ENCODE measurements at places on chromosomes 7 and 10. TPM values are rescaled to one million over a fixed set of nuclear protein-coding genes. Genes with fewer than 3 reads are reported as not detected.

Gene PPP1R9A
- total RNA-seq = 13.8 TPM

Gene GIMAP2
- total RNA-seq = 12.5 TPM

Gene RPS24
- 1,050 TPM for total RNA-seq

Gene SPDYE1
- total RNA-seq = not detected

Gene KLF14
- 2.9 TPM for total RNA-seq

Gene JAKMIP3
- 0.48 TPM for total RNA-seq

Gene RPEL1
- total RNA-seq = not detected

Gene ADAMTS14
- 0.61 TPM for total RNA-seq

Gene C10orf105
- total RNA-seq = 0.22 TPM

DNA sequence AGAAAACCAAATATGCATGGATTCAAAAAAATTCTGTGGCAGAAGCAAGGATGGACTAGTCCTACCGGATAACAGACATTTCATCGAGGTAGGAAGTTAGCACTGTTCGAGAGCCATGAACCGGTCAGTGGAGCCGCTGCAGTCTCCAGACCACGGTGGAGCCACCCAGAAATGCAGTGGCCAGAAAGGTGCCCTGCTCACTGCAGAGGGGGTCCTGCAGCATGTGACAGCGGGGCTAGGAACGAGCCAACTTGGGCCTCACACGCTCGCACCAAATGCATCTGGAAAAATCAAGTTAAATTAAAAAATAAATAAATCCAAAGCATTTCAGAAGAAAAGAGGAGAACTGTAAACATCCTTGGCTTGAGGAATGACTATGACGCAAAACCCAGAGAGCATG is 13.1 kb upstream of the CFAP46 start:
- peak; percentile 37 for DNase-seq

DNA sequence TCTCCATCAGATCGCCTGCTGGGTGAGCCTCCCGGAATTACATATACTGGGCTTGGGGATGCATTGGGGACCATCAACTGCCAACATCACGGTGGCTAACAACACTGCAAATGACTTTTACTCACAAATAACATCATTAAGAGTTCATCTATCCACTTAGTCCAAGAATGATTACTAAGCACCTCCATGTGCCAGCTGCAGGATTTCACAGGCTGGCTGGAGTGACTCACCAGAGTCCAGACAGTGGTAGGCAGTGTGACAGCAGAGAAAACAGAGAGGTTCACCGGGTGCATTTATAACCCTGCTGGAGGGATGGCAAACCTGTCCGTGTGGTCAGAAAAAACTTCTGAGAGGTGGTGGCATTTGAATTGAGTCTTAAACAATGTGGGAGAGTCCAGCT is 3.2 kb upstream of the IGFBP3 start:
- no peak for DNase-seq

- DNase-seq = peak; percentile 89
These were observed 20.4 kb upstream of the LMTK2 start for GRCh38 chr7:98086281-98086718.

- DNase-seq = no peak
These were observed 154.8 kb upstream of the COBL start for GRCh38 chr7:51471210-51471980.

DNA sequence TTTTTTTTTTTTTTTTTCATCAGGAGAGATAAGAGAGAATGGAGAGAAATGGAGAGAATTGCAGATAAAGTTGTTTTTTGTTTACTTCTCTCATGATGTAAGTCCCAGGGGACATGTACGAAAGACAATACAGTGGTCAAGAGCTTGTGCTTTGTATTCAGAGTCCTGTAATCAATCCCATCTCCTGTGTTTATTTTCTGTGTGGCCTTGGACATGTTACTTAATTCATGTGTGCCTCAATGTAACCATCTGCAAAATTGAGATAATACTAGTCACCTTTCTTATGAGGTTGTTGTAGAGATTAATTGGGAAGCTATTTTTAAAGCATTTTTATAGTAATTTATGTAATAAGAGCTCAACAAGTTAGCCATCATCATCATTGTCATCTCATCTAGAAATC is 117.5 kb downstream of the CDK14 start:
- no peak for DNase-seq

- DNase-seq = peak; percentile 87
These were observed 4.9 kb downstream of the RADIL start for GRCh38 chr7:4878336-4879335.

DNA sequence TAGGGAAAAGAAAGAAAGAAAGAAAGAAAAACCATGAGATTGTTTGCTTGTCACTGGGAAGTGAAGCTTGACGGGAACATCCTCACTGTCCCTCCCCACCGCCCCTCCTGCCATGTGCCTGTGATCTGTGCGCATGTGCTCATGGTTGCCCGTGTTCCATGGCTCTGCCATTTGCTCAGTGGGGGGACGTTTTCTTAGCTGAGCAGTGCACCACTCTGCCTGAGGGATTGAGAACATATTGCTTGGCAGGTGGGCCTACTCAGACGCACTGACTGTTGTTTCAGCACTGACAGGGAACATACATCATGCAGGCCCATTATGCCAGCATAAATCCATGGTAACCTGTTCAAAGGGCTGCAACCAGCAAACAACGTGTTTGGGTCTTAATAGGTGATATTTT is 747.9 kb upstream of the GALNT17 start:
- DNase-seq = no peak

- no peak for DNase-seq
These were observed 37.7 kb downstream of the RABGEF1 start for GRCh38 chr7:66778201-66778600.

DNA sequence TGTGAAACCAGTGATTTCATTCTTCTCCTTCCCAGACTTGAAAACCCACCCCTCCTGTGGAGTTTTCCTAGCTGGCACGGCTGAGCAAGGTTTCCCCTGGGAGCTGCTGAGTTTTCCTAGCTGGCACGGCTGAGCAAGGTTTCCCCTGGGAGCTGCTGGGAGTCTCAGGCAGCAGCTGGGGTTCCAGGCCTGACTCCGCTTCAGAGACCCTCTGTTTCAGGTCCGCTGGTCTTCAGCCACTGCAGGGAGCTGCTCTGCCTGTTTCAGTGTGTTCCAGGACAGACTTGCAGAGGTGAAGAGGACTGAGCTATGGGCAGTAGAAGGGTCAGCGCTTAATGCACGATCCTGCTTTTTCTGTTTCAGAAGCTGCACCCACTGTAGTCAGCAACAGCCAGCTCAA is 104.9 kb downstream of the XRCC2 start:
- no peak for DNase-seq

DNA sequence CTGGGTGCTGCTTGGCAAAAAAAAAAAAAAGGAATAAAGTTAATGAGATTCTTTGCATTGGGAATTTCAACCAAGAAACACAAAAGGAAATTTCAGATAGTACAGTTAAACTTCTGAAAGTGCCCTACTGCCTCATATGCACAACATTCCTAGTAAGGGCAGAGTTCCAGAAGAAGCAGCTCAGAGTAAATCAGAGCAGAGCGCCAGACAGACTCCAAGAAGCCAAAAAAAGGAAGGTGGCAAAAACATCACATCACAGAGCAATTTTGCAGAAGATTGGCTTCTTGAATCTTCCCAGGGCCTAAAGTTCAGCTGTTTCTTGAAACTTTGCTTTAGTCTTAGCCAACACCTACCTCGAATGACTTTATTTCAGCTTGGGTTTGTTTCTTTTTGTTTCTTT is 544.1 kb downstream of the XPNPEP1 start:
- no peak for DNase-seq

DNA sequence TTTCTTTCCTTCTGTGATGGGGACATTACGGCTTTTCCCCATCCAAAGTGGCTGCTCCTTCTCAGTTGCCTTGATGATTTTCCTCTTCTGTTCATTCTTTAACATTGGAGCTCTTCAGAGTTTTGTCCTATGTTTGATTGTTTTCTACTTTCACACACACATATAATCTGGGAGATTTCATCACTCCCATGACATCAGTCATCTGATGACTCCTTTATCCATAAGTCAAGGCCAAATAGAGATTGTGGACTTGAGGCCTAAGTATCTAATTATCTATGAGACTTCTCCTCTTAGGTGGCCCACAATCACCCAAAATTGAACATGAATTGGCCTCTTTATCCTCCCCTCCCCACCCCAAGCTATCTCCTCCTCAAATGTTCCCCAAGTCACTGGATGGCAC is 5.3 kb upstream of the COL1A2 start:
- DNase-seq = no peak

GRCh38 chr7:135970682-135971365 is 6.3 kb downstream of the MTPN start:
- DNase-seq = no peak

DNA sequence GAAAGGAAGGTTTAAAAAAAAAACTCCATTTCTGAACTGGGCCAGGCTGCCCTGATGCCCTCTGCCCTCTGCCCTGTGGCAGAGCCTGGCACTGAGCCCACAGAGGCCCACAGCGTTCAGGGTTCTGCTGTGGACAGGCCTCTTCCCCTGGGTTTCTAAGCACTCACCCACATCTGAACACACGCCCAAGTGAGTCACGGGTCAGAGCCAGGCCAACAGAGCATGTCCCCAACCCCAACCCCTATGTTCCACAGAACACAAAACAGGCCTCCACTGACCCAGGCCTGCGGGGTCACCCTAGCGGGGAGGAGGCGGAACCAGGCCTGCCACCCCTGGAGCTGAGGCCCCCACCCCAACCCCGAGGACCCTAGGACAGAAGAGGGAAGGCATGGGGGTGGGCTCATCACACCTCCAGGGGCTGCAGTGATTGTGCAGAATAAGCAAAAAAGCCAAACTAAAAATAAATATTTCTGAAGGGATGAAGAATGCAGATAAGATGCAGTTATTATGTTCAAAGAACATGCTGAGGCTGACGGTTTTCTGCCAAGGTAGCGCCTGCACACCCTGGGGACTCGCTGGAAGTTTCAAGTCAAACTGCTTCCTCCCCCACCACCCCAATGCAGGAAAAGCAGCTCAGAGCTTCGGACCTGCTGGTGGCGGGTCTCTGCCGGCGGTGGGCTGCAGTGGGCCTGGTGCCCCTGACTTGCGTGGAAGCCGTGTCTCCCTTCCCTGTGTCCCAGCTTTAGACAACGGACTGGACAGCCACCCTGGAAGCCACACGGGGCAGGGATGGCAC is 5.4 kb downstream of the WDR86 start:
- DNase-seq = no peak

DNA sequence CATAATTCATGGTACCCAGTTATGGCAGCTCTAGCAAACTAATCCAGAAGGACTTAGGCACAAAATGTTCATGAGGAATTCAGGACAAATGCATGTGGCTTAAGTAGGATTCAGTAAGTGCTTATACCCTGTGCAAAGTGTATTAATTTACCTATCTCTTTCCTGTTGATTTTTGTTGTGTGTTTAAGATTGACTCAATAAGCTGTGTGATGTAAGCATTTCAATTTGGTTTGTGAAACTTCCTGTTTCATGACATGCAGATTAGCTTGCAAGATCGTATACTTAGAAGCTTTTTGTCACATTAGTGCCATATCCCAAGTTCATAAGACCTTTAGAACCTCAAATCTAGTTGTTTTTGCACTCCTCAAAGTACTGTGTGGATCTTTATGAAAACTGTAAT is 416.7 kb downstream of the ARL4A start:
- DNase-seq = no peak

- no peak for DNase-seq
These were observed 89.8 kb downstream of the ZMIZ1 start for GRCh38 chr10:79158402-79159097.

DNA sequence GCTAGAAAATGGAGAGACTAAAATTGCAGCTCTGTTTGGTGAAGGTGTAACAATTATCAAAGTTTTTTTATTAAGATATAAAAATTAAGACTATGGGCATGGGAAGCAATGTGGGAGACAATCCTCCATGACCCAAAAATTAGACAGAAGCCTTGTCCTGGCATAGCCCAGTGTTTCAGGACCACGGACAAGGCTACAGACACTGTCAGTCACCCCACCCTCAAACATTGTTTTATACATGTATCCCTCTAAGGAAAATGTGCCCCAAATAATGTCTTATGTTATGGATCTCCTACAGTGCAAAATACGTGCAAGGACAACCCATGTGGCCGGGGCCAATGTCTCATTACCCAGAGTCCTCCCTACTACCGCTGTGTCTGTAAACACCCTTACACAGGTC is 24.0 kb downstream of the HABP2 start:
- DNase-seq = no peak

GRCh38 chr7:141150465-141150864 is 76.6 kb downstream of the TMEM178B start:
- DNase-seq = no peak

DNA sequence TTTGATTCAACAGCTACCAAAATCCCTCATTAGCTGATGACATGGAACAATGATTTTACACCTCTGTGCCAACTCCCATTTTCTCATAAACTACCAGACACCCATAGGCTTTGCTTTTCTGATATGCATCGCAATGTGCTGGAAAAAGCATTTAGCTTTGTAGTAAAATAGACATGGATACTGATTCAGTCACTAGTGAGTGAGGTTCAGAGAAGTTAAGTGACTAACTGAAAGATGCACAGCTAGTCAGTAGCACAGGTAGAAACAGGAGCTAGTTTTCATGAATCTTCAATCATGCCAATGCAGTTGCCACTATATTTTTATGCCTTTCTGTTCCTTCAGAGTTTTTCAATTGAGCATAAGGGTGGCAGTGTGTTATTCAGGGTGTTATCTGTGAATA is 38.7 kb downstream of the PRKG1 start:
- no peak for DNase-seq

GRCh38 chr7:74051629-74052410 is 23.8 kb downstream of the ELN start:
- no peak for DNase-seq

DNA sequence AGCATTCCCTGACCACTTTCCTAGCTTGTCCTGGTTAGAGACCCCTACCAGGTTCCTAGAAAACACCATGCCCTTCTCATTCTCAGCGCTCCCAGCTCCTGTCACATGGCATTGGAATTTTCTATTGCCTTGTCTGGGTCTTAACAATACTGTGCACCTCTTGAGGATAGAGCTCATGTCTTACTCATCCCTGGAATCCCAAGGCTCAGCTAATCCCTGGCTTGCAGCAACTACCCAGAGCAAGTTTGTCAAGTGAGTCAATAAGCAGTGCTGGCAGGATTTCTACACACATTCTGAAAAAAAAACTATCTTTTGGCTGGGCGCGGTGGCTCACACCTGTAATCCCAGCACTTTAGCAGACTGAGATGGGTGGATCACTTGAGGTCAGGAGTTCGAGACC is 11.7 kb upstream of the PRDX3 start:
- no peak for DNase-seq

DNA sequence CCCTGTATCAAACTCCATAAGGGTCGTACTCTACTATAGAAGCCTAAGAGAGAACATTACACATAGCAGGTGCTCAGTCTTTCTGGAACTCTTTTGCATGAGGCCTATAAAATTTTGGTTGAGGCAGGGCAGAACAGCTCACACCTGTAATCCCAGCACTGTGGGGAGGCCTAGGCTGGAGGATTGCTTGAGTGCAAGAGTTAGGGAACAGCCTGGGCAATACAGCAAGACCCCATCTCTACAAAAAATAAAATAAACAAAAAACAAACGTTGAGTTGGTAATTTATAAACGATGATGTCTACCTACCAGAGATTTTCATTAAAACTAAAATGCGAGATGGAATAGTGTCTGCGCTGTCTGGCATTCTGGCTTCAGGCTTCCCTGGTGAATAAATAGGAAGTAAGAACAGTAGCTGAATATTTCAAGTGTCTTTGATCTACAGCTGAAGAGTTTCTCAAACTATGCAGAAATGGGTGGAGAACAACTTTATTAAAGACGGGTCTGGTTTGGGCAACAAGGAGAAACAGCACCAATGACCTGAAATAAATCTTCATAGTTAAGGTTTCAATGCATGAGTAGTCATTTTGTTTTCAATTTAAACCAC is 774 bp downstream of the PON2 start:
- no peak for DNase-seq

- DNase-seq = no peak
These were observed 125.0 kb upstream of the THSD7A start for GRCh38 chr7:11956991-11957390.

All from mesenteric fat pad (tissue), 1 donor.